ENCODE measurements at places on chromosomes 6 and 20.

DNA sequence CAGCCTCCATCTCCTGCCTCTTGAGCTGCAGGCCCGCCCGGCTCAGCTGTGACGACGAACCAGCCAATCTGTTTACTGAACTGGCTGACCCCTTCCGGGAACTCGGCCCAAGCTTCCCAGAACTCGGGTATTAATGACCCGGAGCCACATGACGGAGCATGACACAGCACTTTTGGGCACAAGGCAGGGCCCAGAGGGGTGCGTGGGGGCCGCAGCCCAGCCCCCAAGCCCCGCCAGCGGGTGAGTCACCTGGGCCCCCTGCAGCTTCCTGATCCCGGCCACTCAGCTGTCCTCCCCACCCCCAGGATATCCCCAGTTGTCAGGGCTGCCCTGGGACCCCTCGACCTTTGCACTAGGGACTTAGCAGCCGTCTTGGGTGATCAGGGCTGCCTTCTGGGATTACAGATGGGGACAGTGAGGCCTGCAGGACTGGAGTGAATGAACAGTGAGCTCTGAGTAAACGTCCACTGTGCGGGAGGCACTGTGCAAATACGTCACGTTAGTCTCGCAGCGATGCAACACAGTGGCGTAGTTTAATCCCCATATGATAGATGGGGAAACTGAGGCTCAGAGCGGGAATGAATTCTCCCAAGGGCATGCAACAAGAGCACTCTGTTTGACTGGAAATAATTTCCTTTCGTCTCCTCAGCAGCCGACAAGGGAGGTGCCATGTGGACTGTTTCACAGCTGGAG is 102.1 kb downstream of the CEBPB start:
- peak; percentile 78 for DNase-seq

GRCh38 chr20:58875111-58875510 is 22.6 kb downstream of the GNAS start:
- DNase-seq: no peak

DNA sequence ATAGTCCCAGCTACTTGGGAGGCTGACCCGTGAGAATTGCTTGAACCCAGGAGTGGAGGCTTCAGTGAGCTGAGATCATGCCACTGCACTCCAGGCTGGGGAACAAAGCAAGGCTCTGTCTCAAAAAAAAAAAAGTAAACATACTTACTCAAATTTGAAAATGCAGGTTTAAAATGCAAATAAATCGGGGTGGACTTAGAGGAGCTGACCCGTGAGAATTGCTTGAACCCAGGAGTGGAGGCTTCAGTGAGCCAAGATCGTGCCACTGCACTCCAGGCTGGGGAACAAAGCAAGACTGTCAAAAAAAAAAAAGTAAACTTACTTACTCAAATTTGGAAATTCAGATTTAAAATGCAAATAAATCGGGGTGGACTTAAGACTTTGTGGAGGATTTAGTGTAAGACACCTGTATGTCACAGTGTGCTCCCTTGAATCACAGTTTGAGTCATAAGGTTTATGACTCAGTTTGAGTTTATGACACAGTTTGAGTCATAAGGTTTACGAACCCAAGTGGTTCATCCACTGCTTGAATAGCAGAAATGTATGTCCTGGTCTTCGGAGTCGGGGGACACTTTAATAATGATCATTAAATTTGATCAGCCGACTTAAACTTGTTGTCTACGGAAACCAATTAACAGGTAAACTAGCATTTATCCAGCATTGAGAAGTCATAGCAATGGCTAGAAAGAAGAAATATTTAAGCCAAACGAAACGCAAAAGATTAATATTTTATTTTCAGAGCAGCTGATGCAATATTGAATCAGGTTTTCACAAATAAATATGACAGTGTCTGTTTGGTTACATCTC is 6.8 kb upstream of the MRPS10 start:
- DNase-seq: no peak

DNA sequence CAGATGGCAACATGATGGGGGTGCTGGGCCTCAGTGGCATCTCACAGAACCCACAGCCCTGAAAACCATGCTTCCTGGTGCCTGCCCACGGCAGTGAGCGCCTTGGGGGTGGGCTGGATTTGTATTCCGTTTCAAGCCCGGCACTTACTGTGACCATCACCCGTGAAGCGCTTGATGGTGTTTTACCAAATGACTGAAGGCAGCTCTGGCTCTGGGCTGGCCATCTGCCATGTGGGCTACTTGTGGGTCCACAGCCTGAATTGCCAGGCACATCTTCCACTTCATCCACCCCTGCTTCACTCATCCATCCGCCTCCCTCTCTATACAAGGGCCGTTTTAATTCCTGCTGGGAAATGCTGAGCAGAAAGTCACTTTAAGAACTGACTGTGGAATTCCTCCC is 250.9 kb upstream of the GMDS start:
- no peak for DNase-seq

GRCh38 chr6:152298055-152298647 is 339.0 kb downstream of the SYNE1 start:
- DNase-seq: no peak

DNA sequence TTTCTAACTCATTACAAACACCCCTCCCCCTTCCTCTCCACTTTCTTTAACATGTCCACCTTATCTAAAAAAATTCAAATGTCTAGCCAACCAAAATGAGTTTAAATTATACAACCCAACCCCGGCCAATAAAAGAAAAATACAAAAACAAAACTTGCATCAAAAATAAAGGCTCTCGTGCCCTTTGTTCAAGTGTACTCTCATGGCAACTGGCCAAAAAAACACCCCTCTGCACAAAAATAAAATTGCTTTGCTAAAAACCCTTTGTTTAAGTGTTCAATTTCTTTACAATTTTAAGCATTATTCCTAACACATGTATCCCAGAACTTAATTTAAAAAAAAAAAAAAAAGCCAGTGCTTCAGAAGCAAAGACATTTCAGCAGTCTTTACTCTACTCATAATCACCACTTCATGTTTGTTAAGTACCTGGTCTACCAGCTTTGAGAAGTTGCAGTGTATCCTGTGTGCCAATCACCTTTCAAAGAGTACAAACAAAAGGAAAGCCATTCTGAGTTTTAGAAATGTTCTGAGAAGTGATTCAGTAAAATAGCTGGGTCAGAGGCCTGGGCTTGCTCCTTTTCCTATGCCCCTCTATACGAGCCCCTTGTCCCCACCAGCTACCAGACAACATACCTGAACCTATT is 87.5 kb downstream of the MDN1 start:
- no peak for DNase-seq

DNA sequence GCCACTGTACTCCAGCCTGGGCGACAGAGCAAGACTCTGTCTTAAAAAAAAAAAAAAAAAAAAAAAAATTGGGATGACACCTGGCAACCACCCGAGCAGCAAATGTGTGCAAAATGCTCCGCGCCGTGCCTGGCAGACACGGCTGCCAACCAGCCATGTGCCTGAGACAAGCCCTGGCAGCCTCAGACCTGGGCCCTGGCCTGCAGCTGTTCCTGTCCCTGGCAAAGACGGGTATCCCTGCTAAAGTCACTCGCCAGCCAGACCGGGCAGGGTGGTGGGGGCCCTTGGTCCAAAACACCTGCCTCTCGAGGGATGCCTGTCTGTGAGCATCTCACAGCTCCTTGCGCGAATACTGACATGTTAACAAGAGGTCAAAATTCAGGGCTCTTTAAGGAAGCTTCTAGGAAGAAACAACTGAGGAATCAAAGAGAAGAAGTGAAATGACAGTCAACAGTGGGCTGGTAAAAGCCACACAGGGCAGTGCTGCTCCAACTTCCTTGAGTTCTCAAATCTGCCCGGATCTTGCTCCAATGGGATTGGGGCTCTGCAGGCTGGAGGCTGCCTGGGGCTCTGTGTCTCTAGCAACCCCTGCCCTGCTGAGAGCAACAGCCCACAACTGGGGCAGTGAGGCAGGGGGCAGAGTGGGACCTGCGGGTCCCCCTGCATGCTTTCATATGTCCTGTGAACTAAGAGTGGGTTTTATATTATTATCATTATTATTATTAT is 53.4 kb downstream of the SYTL3 start:
- no peak for DNase-seq

DNA sequence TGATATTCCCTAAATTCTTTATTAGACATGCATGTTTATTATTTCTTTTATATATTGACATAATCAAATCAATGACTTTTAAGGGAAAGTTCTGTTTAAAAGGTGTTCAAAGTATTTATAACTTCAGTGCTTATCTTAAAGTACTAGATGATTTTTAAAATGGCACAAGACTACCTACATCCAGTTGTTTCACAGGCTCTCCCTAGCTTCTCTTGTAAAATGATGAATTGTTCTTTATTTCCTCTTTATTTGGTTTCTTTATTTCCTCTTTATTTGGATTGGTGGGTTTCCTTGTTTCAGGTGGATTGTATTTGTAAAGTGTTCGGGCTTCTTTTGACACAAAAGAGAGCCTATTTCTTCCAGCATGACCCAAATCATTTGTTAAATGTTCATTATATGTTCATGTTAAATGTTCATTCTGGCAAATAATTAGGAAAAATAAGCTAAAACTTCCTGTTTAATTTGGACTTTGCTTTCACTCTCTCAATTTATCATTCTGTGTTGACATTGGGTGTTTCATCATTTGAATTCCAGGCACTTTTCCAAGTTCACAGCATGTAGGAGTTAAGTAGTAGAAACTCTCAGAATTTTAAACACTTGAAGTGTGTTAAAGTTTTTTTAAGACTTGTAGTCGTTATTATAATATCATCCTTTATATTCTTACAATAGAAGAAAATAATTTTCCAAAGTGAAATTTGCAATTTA is 24.6 kb downstream of the MLIP start:
- DNase-seq: no peak

DNA sequence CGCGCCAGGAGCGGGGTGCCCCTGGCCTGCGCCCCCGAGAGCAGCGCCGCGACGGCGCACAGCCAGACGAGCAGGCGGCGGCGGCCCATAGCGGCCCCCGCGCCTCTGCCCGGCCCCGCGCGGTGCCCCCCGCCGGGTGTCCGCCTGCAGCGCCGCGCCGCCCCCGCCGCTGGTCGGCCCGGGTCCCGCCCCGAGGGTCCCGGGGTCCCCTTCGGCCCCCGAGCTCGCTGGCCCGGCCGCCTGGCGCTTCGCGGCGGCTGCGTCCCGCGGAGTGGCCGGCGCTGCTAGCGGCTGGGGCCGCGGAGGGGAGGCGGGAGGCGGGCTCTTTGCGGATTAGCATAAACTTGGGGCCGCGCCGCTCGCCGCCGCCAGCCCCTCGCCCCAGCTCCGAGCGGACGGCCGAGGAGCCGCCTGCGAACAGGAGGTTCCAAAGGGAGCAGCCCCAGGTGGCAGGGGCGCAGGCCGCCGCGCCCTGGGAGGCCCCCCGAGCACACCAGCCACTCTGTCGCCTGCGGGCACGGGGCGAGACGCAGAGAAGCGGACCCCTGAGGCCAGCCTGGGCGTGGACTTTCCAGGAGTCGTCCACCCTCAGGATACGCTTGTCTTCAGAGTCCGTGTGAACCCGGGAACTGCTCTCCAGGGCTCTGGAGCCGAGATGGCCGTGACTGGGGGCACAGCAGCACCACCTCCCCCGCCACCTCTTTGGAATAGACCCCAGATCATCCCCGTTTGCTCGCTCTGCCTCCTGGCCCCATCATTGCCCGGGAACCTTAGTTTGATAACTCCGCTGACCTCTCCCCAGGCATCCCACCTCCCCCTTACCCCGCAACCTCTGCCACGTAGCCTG is at the start of gene EMILIN3:
TSS of gene EMILIN3 (minus strand) at position 273 of the 847 bp plus-strand sequence. CDS start at position 89, 184 bp downstream.
- DNase-seq: no peak

DNA sequence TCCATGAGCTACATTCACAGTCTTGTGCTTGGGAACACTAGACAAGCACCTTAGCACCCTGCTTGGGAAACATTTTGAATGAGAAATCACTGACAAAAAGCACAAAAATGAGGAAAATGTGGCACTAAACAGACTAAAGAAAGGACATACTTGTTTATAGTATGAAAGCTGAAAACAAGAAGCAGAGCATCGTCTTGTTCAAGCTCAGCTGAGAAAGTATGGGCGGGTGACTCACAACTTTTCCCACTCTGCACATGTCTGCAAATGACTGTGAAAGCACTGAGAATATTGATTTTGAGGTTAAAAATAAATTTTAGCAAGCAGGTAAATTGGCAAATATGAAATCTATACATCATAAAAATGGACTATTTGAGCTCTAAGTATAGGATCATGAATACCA is 725.3 kb downstream of the COL12A1 start:
- no peak for DNase-seq

DNA sequence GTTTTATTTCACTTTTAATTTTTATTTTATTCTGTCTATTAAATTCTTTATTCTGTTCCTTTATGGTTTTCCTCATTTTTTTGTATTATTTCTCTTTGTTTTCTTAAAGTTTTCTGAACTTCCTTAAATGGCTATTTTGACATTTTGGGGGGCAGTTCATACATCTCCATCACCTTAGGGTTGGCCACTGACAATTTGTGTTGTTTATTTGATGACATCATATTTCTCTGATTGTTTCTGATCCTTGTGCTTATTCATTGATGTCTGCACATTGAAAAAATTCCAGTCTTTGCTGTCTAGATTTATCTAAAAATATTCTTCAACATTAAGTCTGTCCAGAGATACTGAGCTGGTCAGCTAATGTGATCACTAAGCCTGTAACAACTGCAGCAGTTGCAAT is 379.5 kb upstream of the EYS start:
- no peak for DNase-seq

DNA sequence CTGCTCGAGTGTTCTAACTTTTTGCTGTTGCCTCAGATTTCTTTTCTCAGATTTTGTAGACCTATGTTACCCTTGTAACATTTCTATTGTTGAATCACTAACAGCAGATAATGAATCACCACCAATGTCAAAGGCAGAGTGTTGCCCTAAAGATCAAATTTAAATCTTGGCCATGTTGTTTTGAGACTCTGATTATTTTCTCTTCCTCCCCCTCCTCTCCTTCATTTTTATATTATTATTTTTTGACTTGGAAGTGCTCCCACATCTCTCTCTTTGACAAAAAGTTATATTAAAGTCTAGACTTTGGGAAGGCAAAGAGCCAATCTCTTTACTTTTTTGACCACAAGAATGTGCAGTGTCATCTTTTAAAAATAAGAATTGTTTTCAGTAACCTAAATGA is 422.7 kb downstream of the NKAIN2 start:
- DNase-seq: no peak

DNA sequence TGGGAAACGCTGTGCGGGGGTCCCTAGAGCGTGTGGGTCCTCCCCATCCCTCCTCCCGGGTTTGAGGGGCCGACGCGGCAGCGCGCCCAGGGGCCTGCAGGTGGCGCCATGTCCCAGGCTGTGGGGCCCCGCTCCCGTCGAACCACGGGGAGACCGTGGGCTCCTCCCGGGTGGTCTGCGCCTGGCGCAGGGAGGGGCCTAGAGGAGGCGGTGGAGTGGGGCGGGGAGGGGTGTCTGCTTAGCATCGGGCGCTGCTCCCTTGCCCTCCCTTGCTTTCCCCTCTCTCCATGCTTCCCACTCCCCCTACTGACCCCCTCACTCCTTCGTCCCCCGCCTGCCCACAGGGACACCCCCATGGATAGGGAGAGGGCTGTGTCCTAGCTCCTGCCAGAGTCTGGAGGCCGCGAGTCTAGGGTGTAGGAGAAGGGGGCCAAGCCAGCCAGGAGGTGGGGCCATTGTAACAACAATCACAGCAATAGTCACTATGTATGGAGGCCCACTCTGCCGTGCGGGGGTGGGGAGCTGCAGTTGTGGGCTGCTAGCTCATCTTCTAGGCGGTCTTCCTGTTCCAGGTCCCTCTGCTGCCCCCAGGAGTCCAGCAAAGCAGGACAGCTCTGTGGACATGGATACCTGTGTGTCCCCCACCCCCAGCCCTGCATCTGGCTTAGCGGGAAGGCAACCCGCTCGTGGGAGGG is 51.7 kb downstream of the CHMP4B start:
- DNase-seq: peak; percentile 81

Measured in left forelimb (tissue), 1 donor.